B cell (primary cell): ENCODE measurements at places on chromosomes 1 and 21.

- peak; percentile 54 for DNase-seq
Measured at GRCh38 chr1:153880962-153881361, 41.8 kb downstream of the GATAD2B start.

GRCh38 chr1:92017656-92018055, 12.1 kb upstream of the EPHX4 start:
- DNase-seq: no peak

DNA sequence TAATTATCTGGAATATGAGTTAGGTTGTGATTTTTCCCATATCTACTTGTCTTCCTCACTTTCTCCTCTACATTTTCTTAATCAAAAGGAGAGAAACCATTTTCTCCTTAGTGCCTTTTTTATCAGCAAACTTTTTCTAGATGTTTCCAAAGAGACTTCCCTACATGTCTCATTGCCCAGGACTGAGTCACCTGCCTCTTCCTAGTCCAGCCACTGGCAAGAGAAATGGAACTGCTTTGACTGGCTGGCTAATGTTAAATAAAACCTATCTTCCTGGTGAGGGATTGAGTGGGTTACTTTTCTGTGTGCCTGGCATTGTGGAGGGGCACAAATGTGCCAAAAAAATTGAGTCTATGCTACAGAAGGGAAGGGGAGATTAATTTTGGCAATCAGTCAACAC, 52.1 kb upstream of the CD5L start:
- DNase-seq: no peak

DNA sequence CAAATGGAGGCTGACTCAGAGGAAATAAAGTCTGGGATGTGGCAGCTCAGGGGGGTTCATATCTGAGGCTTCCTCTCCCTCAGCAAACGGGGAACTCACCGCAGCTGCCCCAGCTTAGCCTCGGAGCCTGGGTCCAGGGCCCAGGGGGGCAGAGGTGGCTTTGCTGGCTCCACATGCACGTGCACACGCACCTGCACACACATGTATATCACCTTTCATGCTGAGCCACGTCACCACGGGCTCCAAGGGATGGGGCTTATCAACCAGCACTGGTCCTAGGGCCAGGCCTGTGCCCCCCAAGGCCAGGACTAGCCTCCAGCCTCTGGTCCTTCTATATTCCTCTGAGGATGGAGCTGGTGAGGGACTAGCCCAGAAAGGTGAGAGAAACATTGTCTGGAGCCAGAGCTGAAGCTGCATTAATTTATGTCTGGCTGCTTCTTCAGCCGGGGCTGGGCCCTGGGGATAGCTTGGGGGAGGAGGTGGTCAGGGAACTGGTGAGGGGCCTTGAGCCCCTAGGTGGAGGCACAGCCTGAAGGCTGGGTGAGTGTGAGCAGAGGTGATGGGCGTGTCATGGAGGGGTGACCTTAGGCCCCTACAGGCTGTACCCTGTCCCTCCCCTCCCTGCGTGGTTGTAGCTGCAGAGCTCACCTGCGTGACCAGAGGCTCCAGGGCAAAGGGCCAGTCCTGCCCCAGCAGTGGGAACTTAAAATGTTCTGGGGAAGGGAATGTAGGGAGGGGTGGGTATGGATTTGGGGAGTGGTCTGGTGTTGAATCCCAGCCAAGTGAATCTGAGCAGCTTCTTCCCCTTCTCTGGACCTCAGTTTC, 520.8 kb downstream of the PTPRU start:
- no peak for DNase-seq

- DNase-seq: no peak
Measured at GRCh38 chr21:37060296-37060695, 12.6 kb downstream of the PIGP start.

DNA sequence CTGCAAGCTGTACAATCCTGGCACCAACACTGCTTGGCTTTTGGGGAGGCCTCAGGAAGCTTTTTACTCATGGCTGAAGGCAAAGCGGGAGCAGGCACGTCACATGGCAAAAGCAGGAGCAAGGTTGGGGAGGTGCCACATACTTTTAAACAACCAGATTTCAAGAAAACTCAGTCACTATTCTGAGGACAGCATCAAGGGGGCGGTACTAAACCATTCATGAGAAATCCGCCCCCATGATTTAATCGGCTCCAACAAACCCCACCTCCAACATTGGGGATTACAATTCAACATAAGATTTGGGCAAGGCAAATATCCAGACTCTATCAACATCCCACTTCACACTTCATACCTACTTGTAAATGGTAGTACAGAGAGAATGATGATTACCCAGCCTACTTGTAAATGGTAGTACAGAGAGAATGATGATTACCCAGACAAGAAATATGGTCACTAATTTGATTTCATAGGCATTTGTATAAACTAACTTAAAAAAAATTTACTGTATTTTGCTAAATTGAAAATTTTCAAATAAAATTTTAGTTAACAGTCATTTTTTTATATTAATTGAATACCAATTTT, 24.9 kb downstream of the ATP5PF start:
- DNase-seq: no peak

- DNase-seq: no peak
Measured at GRCh38 chr1:15248216-15248615, 1.2 kb downstream of the FHAD1 start.

GRCh38 chr1:156276966-156277381, 5.7 kb downstream of the SMG5 start:
- DNase-seq: no peak

DNA sequence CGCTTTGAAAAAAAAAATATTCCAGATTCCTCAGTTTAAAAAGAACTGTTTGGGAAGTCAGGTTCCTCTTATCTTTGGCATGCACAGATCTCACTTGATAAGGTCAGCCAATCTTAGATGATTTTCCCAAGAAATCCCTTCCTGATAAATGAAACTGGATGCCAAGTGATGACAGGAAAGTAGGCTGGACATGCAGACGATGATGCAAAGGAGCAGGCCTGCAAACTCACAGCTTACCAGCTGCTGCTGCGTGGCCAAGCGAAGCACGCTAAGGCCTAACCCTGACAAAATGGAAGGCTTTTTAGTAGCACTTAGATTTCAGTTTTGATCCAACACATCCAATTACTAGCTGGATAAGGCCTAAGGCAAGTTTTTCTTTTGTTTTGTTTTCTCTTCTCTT, 10.1 kb downstream of the TADA1 start:
- no peak for DNase-seq

- no peak for DNase-seq
Measured at GRCh38 chr1:152408664-152409063, 5.4 kb downstream of the CRNN start.

GRCh38 chr1:155984341-155984740, 6.0 kb upstream of the ARHGEF2 start:
- DNase-seq: no peak

GRCh38 chr1:206911064-206911663, 10.6 kb downstream of the FCMR start:
- DNase-seq: peak; percentile 73
